Coronary artery (tissue), 2 donors: ENCODE measurements at places on chromosomes 12 and 14.

DNA sequence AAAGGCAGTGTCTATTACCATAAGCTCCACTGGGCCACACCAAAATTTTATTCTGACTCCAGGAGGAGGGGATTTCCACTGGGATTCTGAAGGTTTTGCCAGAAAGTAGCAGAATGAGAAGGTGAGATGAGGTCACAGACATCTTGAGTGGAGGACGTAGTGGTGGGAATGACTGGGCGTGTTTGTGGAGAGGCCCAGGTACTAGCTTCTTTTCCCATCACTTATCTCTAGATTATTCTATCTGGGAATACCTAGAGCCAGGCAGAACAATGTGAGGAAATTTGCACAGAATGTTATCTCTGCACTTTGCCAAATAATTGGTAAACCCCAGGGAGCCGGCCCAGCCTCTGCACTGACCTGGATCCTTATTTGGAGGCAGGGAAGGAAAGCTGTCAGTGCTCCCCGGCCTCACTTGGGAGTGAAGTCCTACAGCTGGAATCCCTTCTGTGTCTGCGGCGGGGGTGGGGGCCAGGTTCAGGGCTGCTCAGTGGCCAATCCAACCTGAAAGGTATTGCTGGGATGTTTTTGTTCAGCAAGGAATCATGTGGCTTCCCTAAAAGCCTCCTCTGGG is 129.4 kb downstream of the C12orf75 start:
- DNase-seq: no peak

DNA sequence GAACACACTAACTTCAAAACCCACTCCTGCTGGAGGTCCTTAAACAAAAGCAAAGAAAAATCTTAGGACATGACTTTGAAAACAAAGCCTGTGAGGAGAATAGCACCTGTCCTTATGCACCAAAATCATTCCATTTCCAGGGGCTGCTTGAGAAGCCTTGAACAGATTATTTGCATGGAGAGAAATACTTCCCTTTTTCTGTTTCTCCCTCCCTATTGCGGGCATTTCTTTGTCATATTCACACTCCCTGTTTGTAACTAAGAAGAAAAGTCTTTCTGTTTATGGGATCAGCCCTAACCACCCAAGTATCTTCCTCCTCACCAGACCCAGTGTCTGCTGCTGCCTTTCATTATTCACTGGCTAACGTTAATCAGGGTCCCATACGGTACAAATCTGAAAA is 218.8 kb downstream of the DPF3 start:
- DNase-seq: no peak

GRCh38 chr12:11081987-11082386 is 10.1 kb downstream of the TAS2R43 start:
- DNase-seq: no peak

- no peak for DNase-seq
Measured at GRCh38 chr14:89041257-89041582, 216.8 kb downstream of the TTC8 start.

- no peak for DNase-seq
Measured at GRCh38 chr12:57011438-57012424, 4.6 kb downstream of the TAC3 start.

DNA sequence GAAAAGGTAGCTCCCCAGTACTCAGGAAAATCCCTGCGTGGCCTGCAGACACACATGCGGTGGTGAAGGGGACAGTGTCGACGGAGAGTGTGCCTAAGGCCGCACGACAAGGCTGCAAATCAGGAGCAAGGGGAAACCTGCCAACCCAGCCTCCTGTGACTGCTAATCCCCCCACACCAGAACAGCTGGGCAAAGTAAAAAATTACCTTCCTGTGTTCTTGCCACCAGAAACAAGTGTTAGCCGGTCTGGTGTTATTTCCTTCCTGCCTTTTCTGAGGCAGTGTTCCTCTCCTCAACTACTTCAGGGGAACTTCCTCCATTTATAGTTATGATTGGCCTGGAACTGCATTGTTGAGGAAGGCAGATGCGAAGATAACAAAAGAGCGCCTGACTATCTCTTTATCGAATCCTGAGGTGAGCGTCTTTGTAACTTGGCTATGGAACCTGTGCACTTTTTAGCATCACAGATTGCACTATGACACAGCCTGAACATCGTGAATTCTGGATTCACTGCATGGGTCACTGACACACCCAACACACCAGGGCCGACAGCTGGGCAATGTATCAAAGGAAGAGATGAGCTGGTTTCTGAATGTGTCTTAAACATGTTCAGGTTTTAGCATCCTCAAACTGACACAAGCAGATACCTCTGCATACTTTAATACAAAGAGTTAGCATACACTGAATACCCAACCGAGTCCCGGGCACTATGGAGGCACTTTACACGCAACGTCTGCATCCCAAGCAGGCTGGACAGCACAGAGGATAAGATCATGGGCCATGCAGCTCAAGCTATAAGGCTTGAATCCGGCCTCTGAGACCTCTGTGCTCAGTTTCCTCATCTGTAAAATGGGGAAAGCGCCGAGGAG is 28.9 kb downstream of the SLC15A4 start:
- no peak for DNase-seq

DNA sequence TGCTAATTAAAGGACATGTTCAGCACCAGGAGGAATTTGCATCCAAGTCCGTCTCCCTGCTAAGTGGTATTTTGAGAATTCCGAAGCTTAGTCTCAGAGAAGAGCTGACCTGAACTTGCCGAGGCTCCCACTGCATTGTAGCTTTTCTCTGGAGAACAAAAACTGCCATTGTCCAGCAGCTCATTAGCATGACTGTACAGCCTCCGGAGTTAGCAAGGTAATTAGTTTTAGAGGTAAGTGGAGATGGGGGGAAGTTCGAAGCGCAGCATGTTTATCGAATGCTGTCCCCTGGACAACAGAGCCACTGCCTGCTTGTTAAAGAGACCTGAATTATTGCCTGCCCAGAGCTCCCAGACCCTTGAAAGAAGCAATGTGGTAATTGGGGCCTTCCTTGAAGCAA is 160.3 kb upstream of the PELI2 start:
- no peak for DNase-seq

GRCh38 chr12:5376591-5377207 is 55.2 kb upstream of the NTF3 start:
- DNase-seq: no peak

DNA sequence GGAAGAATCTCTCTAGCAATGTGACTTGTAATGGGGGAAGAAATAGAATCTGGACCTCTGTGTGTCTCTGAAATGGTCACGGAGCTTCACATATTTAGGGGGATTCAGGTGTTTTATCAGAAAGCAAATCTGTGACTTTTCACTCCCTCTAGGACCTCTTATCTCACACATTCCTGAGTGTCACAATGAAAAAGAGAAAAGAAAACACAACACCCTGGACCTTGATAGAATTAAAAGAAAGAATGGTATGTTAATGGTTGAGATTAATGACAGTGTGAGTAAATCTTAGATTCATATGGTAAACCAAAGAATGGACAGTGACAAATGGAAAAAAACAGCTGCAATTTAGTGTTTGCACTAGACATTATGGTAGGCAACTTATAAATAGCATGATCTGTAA is 68.5 kb downstream of the PKP2 start:
- DNase-seq: no peak

DNA sequence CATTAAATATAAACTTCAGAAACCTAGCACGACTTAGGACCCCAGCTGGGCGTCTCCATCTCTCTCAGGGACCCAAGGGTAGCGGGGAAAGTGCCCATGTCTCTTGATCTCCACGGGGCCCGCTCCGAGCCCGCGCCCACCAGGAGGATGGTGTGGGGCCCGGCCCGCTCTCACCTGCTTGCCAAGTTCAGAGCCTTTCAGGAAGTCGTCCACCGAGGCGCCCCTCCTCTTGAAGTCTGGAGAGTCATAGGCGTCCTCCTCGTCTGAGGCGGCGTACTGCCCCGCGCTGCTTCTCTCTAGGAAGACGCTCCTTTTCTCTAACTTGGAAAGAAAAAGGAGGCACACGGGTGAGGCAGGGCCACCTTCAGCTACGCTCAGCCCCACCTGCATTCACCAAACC is 96.9 kb downstream of the PIWIL1 start:
- DNase-seq: no peak

DNA sequence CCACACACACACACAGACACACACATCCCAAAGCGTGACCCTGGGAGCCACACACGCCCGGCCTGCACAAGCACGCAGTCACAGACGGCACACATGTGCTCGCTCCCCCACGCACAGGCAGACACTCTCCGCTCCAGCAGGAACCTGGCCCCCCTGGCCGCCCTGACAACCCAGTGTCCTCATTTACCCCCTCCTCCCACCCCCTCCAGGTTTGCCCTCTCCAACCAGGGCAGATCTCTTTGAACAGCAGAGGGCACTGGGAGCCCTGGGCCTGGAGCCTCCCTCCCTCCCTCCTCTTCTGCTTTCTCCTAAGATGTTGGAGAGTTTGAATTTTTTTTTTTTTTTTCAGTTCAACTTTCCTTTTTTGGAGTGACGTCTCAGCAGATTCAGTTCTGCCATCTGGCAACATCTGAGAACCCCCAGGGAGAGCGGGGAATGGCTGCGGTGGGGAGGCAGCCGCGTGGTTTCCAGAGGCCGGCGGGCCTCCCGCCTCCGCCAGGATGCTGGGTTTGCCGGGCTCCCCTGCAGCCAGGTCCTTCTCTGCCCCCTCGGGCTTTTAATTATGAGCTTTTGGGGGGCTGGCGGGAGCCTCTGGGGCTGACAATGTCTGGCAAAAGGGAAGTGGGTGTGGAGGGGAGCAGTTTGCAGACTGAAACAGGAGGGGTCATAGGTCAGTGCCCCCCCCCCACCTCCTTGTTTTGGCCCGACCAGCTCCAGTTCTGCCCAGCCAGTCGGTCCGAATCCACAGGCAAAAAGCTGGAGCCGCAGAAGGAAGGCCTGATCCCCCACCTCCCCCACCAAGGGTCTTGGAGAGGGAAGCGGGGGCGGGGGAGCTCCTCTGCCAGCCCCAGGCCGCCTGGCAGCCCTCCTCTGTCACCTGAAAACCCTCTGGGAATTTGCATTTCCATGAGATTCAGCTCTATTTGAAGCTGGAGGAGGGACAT is 1.3 kb upstream of the NCOR2 start:
- peak; percentile 91 for DNase-seq

DNA sequence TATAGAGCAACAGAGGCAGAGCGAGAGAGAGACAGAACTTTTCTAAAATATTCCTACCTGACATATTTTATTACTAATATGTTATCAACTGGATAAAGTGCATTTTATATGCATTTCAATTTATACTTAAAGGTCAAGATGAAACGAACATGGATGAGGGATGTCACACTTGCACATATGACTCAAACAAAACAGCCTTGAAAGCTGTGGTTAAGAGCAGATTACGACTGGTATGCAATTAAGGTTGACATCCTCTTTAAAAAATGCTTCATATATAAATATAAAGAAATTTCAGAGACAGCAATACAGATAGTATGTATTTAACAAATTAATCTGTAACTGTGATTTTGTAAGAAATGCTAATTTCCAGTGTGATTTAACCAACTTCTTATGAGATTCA is 52.5 kb downstream of the LMO3 start:
- DNase-seq: no peak

DNA sequence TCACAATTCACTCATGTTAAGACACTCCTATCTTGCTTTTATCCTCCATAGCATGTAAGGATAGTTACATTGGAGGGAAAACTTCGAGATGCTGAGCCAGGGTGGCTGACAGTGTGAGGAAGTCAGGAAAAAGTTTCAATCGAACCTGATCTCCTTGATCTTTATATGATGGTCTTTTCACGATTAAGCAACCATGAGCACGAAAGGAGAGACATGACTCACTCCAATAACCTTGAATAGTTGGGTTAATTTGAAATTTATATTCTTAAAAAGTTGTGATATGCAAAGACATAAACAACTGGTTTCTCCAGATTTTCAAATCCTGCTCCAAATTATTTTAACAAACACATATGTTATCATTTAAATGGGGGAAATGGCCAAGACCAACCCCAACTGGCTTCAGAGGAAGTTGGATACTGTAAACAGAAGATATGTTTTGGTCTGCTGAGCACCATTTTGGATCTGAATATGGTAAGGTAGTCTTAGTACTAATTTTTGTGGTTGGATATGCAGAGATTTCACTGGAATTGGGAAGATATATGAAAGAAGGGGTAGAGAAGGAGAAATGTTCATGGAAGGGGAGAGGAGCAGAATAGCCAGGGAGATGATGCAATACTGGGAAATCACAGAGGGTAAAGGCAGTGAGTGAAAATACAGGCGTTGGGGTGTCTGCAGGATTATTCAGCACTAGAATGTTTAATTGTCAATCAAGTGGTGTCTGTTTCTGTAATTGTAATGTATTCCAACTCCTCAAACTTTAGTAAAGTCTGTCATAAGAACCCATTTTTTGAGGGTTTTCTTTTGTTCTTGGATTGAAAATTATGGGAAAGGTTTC is 185.2 kb upstream of the SLC38A2 start:
- no peak for DNase-seq

- no peak for DNase-seq
Measured at GRCh38 chr12:52591521-52591920, 9.7 kb downstream of the KRT72 start.

GRCh38 chr14:72518809-72519377 is 375.0 kb downstream of the DPF3 start:
- DNase-seq: no peak

DNA sequence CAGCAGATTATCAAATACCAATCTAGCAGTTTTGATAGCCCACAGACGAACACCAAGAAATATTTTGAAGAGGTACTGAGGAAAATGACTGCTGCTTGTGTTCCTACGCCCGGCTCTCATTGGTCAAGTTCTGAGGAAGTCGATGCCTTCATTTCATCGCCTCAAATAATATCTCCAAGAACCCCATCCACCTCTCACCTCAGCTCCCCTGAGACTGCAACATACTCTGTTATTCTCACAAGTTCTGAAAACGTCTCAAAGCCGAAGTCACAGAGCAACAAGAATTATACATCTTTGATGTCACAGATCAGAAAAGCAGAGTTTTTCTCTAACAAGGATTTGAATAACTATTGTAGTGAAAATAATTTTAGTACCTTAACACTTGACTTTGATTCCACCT is 55.5 kb upstream of the BCAT1 start:
- no peak for DNase-seq

DNA sequence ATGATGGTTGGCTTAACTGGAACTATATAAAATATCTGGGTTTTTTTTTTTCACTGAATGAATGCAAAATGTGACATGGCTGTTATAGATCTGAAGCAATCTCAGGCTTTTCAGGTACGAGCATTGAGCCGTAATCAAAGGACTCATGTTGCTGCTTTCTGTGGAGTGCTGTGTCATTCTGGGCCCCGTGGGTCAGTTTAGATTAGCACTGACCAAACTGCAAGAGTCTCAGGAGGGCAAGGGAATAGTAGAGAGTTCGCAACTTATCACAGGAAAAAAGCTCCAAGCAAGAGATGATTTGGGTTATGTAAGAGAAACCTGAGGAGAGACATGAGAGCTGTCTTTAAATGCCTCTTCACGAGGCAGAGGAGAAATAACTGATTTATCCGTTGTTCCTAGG is 59.1 kb downstream of the UBR7 start:
- DNase-seq: no peak

GRCh38 chr12:30877105-30877875 is 49.3 kb upstream of the TSPAN11 start:
- no peak for DNase-seq
